Activated CD4-positive, alpha-beta T cell treated with anti-CD3 and anti-CD28 coated beads for 36 hours (primary cell): ENCODE measurements at places on chromosomes 11 and 22. TPM values are rescaled to one million over a fixed set of nuclear protein-coding genes. Genes with fewer than 3 reads are reported as not detected.
A peak's percentile ranks its signal among the peaks of the same experiment; 100 is the strongest.

The COX8A gene
- total RNA-seq, result 454 TPM

The MOV10L1 gene
- total RNA-seq, result 0.11 TPM

The CEP57 gene
- 101 TPM for total RNA-seq

The CCDC87 gene
- 0.14 TPM for total RNA-seq

The P2RX6 gene
- 0.25 TPM for total RNA-seq

The PDGFD gene
- not detected for total RNA-seq

The KCNQ1OT1 gene
- 0.16 TPM for total RNA-seq

The SCN3B gene
- total RNA-seq, result not detected

DNA sequence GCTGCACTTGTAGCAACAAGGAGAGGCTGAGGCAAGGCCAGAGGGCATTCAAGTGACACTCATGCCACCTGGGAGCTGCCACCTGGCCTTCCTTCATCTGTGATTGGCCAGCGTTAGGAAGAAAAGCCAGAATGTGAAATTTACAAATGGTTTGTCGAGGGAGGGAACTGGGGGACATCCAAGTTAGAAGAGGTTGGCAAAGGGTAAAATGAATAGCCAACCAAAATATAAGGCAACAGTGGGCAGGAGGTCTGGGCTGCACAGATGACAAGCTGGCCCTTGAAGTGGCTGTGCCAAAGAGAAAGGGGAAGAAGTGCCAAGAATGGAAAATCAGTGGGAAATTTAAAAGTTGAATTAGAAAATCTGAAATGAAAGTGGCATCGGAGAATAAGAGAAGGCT, 221.4 kb downstream of the C11orf91 start:
- no peaks in the 10 kb centered on the region for H3K36me3 ChIP-seq
- H3K4me3 ChIP-seq, result no peak overlapping the region
- peaks cover 11% of the 10 kb centered on the region for H3K27me3 ChIP-seq
- no peaks in the 10 kb centered on the region for H3K4me1 ChIP-seq

GRCh38 chr22:35380013-35380412, 883 bp upstream of the HMOX1 start:
- no peak overlapping the region for H3K4me3 ChIP-seq
- no peak overlapping the region for H3K27ac ChIP-seq
- no peaks in the 10 kb centered on the region for H3K36me3 ChIP-seq
- H3K4me1 ChIP-seq, result peaks cover 18% of the 10 kb centered on the region

GRCh38 chr22:49614966-49615965, 212.4 kb downstream of the BRD1 start:
- no peak for DNase-seq
- no peaks in the 10 kb centered on the region for H3K4me1 ChIP-seq
- no peak overlapping the region for H3K27ac ChIP-seq
- H3K27me3 ChIP-seq, result no peaks in the 10 kb centered on the region

DNA sequence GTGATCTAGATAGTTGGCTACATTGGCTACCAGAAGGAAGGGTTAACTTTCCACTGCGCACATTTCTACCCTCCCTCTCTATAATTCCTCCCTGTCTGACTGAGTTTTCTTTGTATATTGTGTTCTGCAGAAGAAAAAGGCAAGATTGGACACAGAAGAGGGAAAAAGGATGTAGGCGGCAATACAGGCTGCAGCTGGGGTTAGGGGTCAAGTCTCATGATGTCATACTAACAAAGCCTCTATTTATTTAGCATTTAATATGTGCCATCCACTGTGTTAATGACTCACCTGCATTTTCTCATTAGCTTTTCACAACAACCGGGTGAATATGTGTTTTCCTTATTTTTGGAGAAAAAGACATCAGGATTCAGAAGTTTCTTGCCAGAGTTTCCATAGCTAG, 2.0 kb downstream of the FAM83F start:
- H3K4me3 ChIP-seq, result no peak overlapping the region
- no peak overlapping the region for H3K27ac ChIP-seq
- DNase-seq, result no peak
- no peaks in the 10 kb centered on the region for H3K27me3 ChIP-seq
- peaks cover 8% of the 10 kb centered on the region for H3K4me1 ChIP-seq

- H3K4me3 ChIP-seq, result no peak overlapping the region
- H3K36me3 ChIP-seq, result no peaks in the 10 kb centered on the region
- no peaks in the 10 kb centered on the region for H3K27me3 ChIP-seq
- H3K27ac ChIP-seq, result peak overlapping the region; percentile 20
Observed at GRCh38 chr11:6693342-6694228, 10.4 kb upstream of the MRPL17 start.

DNA sequence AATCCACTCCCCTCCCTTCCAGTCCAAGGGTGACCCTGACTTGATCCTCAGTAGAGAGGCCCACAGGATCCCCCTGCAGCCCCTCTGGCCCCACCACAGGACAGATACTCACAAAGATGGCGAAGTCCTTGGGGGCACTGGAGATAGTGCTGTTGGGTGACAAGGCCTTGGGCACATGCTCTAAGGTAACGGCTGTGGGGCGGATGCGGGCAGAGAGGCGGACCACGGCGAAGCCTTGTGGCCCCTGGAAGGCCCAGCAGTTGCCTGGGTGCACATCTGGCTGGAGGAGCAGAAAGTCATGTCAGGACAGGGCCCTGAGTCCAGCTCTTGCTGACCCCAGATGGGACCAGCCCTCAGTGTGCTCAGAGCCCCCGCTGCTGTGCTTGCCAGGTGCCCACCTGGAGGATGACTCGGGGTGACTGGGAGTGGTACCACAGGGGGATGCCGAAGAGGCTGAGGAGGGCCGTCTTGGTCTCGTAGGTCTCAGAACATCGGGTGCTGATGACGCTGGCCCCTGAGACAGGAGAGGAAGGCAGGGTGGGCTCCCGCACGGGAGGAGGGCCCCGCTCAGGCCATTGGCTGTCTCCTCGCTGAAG, 17.2 kb downstream of the SUN2 start:
- no peak overlapping the region for H3K4me3 ChIP-seq
- no peaks in the 10 kb centered on the region for H3K27me3 ChIP-seq
- H3K36me3 ChIP-seq, result peaks cover 77% of the 10 kb centered on the region
- peaks cover 34% of the 10 kb centered on the region for H3K4me1 ChIP-seq

GRCh38 chr11:47854667-47855066, 6.5 kb upstream of the NUP160 start:
- no peaks in the 10 kb centered on the region for H3K27me3 ChIP-seq
- peaks cover 25% of the 10 kb centered on the region for H3K4me1 ChIP-seq
- H3K36me3 ChIP-seq, result no peaks in the 10 kb centered on the region
- H3K4me3 ChIP-seq, result no peak overlapping the region
- DNase-seq, result no peak

GRCh38 chr11:86473991-86474833, 99.5 kb downstream of the CCDC81 start:
- no peak overlapping the region for H3K4me3 ChIP-seq
- peaks cover 7% of the 10 kb centered on the region for H3K4me1 ChIP-seq
- DNase-seq, result no peak
- H3K27me3 ChIP-seq, result no peaks in the 10 kb centered on the region
- H3K36me3 ChIP-seq, result no peaks in the 10 kb centered on the region
- H3K27ac ChIP-seq, result no peak overlapping the region

GRCh38 chr11:131633921-131634715, 263.7 kb downstream of the NTM start:
- no peaks in the 10 kb centered on the region for H3K4me1 ChIP-seq
- H3K36me3 ChIP-seq, result no peaks in the 10 kb centered on the region
- no peak overlapping the region for H3K4me3 ChIP-seq
- DNase-seq, result no peak

GRCh38 chr11:11370962-11371303, 17.9 kb upstream of the CSNK2A3 start:
- no peak overlapping the region for H3K27ac ChIP-seq
- no peak overlapping the region for H3K4me3 ChIP-seq
- peaks cover 3% of the 10 kb centered on the region for H3K27me3 ChIP-seq
- no peaks in the 10 kb centered on the region for H3K36me3 ChIP-seq

- DNase-seq, result no peak
- H3K36me3 ChIP-seq, result no peaks in the 10 kb centered on the region
- H3K27ac ChIP-seq, result no peak overlapping the region
- peaks cover 6% of the 10 kb centered on the region for H3K27me3 ChIP-seq
- H3K4me3 ChIP-seq, result no peak overlapping the region
- H3K4me1 ChIP-seq, result peaks cover 18% of the 10 kb centered on the region
Observed at GRCh38 chr22:24501301-24502005, 6.3 kb downstream of the UPB1 start.

GRCh38 chr22:49753276-49753890, 74.3 kb downstream of the BRD1 start:
- no peak overlapping the region for H3K4me3 ChIP-seq
- H3K27ac ChIP-seq, result no peak overlapping the region
- no peaks in the 10 kb centered on the region for H3K27me3 ChIP-seq
- H3K4me1 ChIP-seq, result no peaks in the 10 kb centered on the region
- DNase-seq, result no peak

DNA sequence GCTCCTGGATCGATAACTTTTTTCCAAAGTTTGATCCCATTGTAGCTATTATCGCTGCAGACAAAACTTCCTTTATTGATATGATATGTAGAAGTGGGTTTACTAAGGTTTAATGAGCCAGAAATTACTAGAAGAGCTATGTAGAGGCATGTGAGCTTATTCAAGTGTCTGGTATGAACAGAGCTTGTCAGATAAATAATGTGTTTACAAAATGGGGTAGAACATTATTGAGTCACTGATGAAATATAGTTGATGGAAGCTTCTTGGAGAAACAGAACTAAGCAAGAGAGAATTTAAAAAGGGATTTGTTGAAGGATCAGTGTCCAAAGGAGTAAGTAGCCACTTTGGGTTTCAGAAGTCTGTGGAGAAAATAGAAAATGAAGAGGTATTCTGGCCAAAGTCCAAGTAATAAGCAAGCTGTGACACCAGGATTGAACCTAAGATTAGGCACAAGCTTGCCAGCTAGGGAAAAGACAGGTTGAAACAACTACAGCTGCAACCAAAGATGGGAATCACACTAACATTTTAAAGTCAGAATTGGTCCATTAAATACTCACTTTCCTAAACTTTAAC, 104.3 kb downstream of the MAML2 start:
- peaks cover 9% of the 10 kb centered on the region for H3K36me3 ChIP-seq
- H3K4me1 ChIP-seq, result peaks cover 52% of the 10 kb centered on the region
- DNase-seq, result no peak
- H3K27ac ChIP-seq, result no peak overlapping the region
- no peak overlapping the region for H3K4me3 ChIP-seq

DNA sequence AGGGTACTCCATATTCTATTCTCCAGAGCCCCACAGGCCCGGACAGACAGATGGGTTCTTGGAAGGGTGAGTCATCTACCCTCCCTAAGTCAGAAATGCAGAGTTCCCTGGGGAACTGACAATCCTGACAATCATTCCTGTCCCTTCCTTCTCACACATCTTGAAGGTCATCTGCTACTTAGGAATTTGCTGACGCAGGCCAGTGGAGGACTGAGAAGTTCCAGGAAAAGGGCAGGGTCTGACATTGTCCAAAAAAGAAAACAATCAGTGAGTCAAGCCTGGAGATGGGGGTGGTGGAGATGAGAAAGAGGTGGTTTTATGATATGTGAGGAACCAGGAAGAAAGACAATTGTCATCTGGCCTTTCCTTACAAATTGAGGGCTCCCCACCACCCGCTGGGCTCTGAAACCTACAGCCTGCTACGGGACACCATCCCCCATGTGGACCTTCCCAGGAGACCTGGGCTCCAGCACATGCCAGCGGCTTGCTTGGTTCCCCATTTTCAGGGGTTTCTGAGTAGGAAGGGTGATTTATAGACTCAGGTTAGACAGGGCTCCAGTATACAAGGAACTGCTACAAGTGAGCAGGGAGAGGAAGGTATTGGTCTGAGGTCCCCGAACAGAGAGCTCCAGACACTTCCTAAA, 12.9 kb downstream of the CD59 start:
- H3K4me1 ChIP-seq, result peaks cover 46% of the 10 kb centered on the region
- no peak overlapping the region for H3K4me3 ChIP-seq
- peaks cover 3% of the 10 kb centered on the region for H3K27me3 ChIP-seq
- DNase-seq, result no peak
- H3K27ac ChIP-seq, result peak overlapping the region; percentile 74
- peaks cover 24% of the 10 kb centered on the region for H3K36me3 ChIP-seq

GRCh38 chr11:69155302-69156234, at the start of gene SMIM38:
Gene SMIM38 (plus strand): TSS chr11:69155935. CDS start chr11:69157847, 1,912 bp downstream.
- H3K4me1 ChIP-seq, result peaks cover 5% of the 10 kb centered on the region
- H3K4me3 ChIP-seq, result no peak within 1 kb of the TSS
- H3K27ac ChIP-seq, result no peak within 1 kb of the TSS
- peak; percentile 29 for DNase-seq
- H3K36me3 ChIP-seq, result no peaks in the 10 kb centered on the region

DNA sequence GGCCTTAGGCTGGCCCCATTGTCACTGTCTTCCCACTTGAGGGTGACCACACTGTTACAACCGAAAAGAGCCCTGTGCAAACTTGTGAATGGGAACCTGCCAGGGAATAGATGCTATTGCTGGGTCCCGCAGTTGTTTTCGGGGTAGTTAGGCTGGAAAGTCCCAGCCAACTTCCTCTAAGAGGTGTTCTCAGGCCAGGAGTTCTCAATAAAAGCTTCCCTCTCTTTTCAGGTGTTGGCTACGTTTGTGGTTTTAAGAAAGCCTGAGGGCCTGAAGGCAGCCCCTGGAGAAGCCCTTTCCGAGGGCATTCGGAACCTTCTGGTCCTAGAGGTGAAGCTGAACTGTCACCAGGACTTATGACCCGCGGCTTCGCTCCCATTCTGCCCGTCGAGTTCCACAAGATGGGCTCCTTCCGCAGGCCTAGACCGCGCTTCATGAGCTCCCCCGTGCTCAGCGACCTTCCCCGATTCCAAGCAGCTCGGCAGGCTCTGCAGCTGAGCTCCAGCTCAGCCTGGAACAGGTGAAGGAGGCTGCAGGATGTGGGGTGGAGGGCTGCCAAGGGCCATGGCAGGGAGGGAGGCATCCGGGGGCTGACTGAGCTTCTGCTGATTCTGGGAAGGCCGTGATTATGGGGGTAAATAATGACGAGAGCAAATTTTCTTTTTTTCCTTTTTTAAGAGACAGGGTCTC, 104.8 kb downstream of the PRR5L start:
- peak overlapping the region; percentile 3 for H3K27ac ChIP-seq
- no peaks in the 10 kb centered on the region for H3K27me3 ChIP-seq
- H3K4me3 ChIP-seq, result no peak overlapping the region
- peaks cover 23% of the 10 kb centered on the region for H3K4me1 ChIP-seq

DNA sequence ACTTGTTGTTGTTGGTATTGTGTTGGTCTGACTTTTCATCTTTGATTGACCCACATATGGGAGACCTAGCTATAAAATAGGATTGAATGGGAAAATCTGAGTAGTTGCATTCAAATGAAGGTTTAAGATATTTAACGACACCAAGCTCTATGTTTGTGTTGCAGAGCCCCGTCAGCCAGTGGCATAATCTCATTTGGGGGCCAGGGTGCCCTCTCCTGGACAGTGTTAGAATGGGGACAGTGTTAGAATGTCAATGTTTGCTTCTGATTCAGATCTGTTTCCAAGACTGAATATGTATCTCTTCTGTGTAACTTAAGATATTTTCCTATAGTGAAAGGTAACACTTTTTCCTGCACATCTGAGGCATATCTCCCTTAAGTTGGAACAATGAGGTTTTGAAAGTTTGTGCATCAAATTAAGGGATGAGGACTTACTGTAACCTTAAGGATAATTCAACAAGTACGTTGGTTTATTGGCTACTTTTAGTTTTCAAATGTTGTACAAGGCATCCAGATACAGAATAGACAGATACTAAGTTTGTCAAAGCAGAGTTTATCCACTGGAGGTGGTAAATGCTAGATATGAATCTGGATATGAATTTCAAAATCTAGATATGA, 5.3 kb upstream of the OR52M1 start:
- peaks cover 4% of the 10 kb centered on the region for H3K27me3 ChIP-seq
- no peaks in the 10 kb centered on the region for H3K36me3 ChIP-seq
- DNase-seq, result peak; percentile 71
- no peak overlapping the region for H3K27ac ChIP-seq
- no peak overlapping the region for H3K4me3 ChIP-seq

GRCh38 chr22:43969989-43970755, 14.9 kb downstream of the SAMM50 start:
- H3K4me3 ChIP-seq, result no peak overlapping the region
- H3K27me3 ChIP-seq, result no peaks in the 10 kb centered on the region
- H3K36me3 ChIP-seq, result peaks cover 32% of the 10 kb centered on the region
- no peak for DNase-seq
- no peaks in the 10 kb centered on the region for H3K4me1 ChIP-seq
